IMR-90 (cell line): ENCODE measurements at places on chromosomes 1 and 21. TPM values are rescaled to one million over a fixed set of nuclear protein-coding genes. Genes with fewer than 3 reads are reported as not detected.
A peak's percentile ranks its signal among the peaks of the same experiment; 100 is the strongest.

DNA sequence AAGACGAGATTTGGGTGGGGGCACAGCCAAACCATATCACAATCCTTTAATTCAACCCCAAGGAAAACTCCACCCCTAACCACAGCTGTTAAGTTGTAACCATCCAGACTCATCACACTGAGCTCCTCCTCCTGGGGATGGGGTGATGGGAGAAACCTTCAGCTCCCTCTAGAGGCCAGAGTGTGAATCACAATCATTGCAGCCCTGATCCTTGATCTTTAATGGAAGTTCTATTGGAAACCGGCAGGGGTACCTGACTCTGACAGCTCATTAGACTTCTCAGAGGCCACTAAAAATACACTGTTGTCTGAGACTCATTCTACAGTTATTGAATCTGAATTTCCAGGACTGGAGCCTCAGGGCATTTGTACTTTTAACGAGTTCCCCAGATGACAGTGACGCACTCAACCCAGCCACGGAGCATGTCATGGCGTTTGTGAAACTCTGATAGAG lies 127.2 kb downstream of the IGSF21 start:
- no peaks in the 10 kb centered on the region for H3K27me3 ChIP-seq
- H3K4me1 ChIP-seq: no peaks in the 10 kb centered on the region
- no peaks in the 10 kb centered on the region for H3K36me3 ChIP-seq
- H3K4me3 ChIP-seq: no peak overlapping the region
- no peak overlapping the region for H3K27ac ChIP-seq

- H3K4me3 ChIP-seq: peak overlapping the region; percentile 70
- no peak for DNase-seq
- no peaks in the 10 kb centered on the region for H3K4me1 ChIP-seq
- H3K27me3 ChIP-seq: no peaks in the 10 kb centered on the region
These were observed 550 bp upstream of the NFYC start for GRCh38 chr1:40690771-40691537.

DNA sequence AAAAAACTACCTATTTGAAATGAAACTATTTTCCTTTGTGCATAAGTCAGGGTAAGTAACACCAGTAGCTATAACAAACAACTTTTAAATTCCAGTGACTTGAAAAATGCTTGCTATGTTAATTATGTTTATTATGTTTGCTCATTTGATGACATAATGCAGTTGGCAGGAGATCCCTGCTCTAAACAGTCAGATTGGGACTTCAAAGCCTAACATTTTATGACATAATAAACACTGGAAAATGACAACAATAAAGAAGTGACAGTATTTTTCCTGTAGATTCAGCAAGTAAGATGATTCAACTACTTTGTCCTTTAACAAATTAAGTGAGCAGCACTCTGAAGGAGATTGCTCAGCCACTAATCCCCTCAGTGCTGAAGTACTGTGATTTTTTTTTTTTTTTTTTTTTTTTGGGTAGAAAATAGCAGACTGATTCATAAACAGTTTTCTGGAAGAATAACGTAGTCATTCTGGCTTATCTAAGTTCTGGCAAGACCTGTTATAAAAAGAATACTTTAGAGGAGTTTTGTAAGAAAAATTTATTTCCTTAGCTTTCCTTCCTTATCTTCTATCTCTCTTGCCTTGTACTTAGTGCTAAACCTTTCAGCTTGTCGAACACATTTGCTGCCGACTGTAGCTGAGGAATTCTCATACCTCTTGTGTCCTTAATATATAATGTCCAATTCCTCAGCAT lies 207.2 kb downstream of the PTGER3 start:
- no peaks in the 10 kb centered on the region for H3K27me3 ChIP-seq
- DNase-seq: no peak
- H3K4me3 ChIP-seq: no peak overlapping the region
- H3K36me3 ChIP-seq: no peaks in the 10 kb centered on the region
- no peaks in the 10 kb centered on the region for H3K4me1 ChIP-seq

DNA sequence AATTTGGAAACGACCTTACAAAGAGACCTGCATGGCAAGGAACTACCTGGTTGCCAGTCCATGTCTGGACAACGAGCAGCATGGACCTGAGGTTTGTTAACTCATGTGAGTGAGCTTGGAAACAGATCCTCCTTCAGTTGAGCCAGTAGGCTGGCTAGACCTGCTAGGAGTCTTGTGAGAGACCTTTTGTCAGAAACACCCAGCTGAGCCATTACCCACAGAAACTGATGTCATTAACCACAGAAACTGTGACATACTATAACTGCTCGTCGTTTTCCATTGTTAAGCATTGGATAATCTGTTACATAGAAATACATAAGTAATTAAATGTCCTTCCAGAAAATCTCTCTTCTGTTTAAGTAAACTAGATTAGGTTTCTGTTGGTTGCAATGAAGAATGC lies 211.1 kb upstream of the C21orf91 start:
- no peak overlapping the region for H3K27ac ChIP-seq
- no peak overlapping the region for H3K4me3 ChIP-seq
- H3K27me3 ChIP-seq: no peaks in the 10 kb centered on the region
- no peaks in the 10 kb centered on the region for H3K4me1 ChIP-seq
- no peaks in the 10 kb centered on the region for H3K36me3 ChIP-seq

DNA sequence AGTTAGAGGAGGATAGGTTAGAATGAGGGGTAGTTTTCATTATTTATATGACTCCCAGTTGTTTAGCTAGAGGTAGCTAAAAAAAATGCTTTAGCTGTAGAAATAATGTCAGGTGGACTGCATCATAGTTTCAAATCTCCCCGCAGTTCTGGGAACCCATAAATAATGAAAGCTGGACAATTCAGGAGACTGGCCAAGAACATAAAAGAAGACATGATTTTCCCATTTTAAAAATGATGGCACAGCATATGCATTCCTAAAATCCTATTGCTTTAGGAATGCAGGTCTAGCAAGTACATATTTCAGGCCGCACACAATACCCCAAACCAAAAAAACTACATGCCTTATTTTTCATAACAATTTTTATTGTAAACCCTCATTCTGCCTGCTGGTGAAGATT lies 143.3 kb downstream of the CTH start:
- no peaks in the 10 kb centered on the region for H3K4me1 ChIP-seq
- no peaks in the 10 kb centered on the region for H3K27me3 ChIP-seq
- no peak for DNase-seq

GRCh38 chr1:152143150-152143887 lies 15.7 kb downstream of the RPTN start:
- H3K4me3 ChIP-seq: no peak overlapping the region
- H3K4me1 ChIP-seq: no peaks in the 10 kb centered on the region
- no peak overlapping the region for H3K27ac ChIP-seq
- H3K36me3 ChIP-seq: no peaks in the 10 kb centered on the region
- DNase-seq: no peak
- H3K27me3 ChIP-seq: no peaks in the 10 kb centered on the region

The GNAT2 gene
- 0.28 and 0.36 TPM in 2 replicates for total RNA-seq

The ZBED6 gene
- total RNA-seq: 16.1 and 26.2 TPM in 2 replicates

The PMVK gene
- total RNA-seq: 7.2 and 9.0 TPM in 2 replicates

- no peak overlapping the region for H3K4me3 ChIP-seq
- H3K4me1 ChIP-seq: peaks cover 52% of the 10 kb centered on the region
- no peaks in the 10 kb centered on the region for H3K27me3 ChIP-seq
- H3K36me3 ChIP-seq: no peaks in the 10 kb centered on the region
These were observed 104.2 kb upstream of the SLC45A1 start for GRCh38 chr1:8213676-8214075.

DNA sequence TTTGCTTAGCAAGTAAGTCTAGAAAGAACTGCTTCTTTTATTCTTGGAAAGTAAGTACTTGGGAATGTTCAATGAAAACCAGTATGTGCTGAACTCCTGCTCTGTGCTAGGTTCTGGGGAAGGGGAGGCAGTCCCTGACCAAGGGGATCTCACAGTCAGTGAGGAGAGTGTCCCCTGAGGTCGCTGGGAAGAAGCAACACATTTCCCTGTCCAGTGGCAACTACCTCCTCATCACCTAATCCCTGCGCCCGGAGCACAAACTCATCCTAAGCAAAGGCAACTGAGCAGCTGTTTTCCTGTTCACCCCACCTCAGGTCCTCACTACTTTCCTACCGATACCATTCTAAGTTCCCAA lies 61.7 kb upstream of the ANGPTL1 start:
- 0 out of 2 replicates have a peak, but pooled peaks cover 2% of the 10 kb centered on the region for H3K36me3 ChIP-seq
- H3K4me1 ChIP-seq: peaks cover 5% of the 10 kb centered on the region; the same call in 1 of the 2 replicates
- no peaks in the 10 kb centered on the region for H3K27me3 ChIP-seq
- no peak overlapping the region for H3K4me3 ChIP-seq

DNA sequence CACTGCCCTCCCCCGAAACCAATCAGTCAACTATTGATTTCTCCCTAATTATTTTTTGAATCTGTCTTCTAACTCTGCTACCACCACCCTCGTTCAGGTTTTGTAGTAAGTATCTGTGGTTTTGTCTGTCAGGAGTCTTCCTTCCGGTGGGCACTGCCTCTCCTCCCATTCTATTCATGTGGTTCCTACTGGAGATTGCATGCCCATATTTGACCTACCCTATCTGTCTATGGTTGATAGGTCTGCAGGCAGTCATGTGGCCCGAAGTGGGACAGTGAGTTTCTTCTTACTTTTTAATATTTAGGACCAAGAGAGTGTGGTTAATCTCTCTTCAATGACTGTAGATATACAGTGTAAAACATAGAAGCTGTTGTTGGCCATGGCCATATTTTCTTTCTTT lies 17.8 kb upstream of the MAST2 start:
- no peak overlapping the region for H3K27ac ChIP-seq
- H3K27me3 ChIP-seq: peaks cover 9% of the 10 kb centered on the region
- no peaks in the 10 kb centered on the region for H3K4me1 ChIP-seq
- H3K4me3 ChIP-seq: no peak overlapping the region

The PADI4 gene
- not detected in 2 replicates for total RNA-seq

The ETV3L gene
- not detected in 2 replicates for total RNA-seq

The OR2L8 gene
- total RNA-seq: not detected in 2 replicates

DNA sequence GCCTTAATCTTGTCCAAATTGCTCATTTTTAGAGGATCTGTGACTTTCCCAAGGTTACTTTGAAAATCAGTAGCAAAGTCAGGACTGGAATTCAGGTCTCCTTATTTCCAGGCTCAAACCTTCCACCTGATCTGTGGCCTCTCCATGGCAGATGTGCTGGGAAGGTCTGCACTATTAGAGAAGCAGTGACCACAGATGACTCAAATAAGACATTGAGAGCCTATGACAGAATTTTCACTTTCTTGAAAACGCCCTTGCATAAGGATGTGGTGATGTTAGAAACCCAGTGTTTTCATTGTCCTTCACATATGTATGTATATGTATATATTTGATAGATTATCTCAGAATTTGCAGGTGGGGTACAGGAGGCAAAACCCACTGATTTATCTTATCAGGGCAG lies 45.3 kb downstream of the TTC39A start:
- H3K4me3 ChIP-seq: no peak overlapping the region
- no peak overlapping the region for H3K27ac ChIP-seq
- H3K36me3 ChIP-seq: peaks cover 5% of the 10 kb centered on the region
- H3K27me3 ChIP-seq: no peaks in the 10 kb centered on the region
- DNase-seq: no peak

- H3K4me3 ChIP-seq: no peak overlapping the region
- H3K4me1 ChIP-seq: peaks cover 28% of the 10 kb centered on the region
- H3K27me3 ChIP-seq: no peaks in the 10 kb centered on the region
- no peaks in the 10 kb centered on the region for H3K36me3 ChIP-seq
These were observed 150.1 kb downstream of the PBX1 start for GRCh38 chr1:164709126-164709525.

GRCh38 chr1:13749543-13750341 lies 49.8 kb downstream of the PRDM2 start:
- peak overlapping the region; percentile 92 for H3K4me3 ChIP-seq
- peak overlapping the region; percentile 87 for H3K27ac ChIP-seq
- DNase-seq: peak; percentile 36
- H3K36me3 ChIP-seq: peaks cover 3% of the 10 kb centered on the region; the same call in 1 of the 2 replicates
- peaks cover 6% of the 10 kb centered on the region for H3K4me1 ChIP-seq
- no peaks in the 10 kb centered on the region for H3K27me3 ChIP-seq

DNA sequence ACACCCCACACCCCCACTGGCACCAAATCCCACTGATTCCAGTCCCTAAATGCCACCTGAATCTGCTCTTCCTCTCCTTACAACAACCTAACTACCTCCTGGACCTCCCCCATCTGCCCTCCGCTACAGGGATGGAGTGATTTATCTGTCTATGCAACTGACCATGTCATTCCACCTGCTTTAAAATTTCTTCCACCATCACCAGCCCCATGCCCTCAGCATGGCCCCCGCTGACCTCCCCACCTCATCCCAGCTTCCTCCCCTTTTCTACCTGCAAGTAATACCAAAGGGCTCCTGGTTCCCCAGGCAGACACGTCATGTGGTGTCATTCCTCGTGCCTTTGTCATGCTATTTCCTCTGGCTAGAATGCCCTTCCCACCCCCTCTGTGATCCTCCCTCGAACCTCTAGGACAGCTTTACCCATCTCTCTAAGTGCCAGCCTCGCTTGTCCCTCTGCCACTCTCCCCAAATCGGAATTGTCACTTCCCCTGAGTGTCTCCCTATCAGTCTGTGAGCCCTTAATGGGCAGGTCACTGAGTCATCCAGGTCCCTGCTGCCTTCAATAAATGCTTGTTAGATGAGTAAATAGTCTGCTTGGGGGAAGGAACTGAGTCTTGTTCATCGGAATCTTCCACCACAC lies 3.7 kb downstream of the GJB4 start:
- H3K27me3 ChIP-seq: peaks cover 2% of the 10 kb centered on the region
- no peaks in the 10 kb centered on the region for H3K36me3 ChIP-seq
- no peak overlapping the region for H3K4me3 ChIP-seq
- H3K4me1 ChIP-seq: no peaks in the 10 kb centered on the region

The NEXN gene
- total RNA-seq: 5.2 and 10.3 TPM in 2 replicates

DNA sequence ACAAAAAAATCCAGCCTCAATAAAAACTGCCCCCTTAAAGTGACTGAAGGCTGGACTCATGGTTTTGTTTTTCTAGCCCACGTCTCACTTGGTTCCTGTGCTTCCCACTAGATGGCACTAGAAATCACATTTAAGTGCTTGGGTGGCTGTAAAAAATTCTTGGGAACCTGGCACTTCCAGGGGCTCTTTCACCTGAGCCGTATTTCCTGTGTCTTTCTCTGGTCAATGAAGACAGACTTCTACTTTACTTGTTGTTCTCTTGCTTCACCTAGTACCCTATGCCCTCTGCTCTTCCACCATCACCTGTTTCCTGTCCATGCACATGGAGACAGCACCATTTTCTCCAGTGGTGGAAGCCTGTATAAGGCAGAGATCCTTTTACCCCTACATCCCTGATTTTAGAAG lies 20.0 kb downstream of the METTL13 start:
- peaks cover 6% of the 10 kb centered on the region for H3K36me3 ChIP-seq
- DNase-seq: peak; percentile 51
- H3K4me1 ChIP-seq: peaks cover 4% of the 10 kb centered on the region; the same call in 1 of the 2 replicates
- H3K4me3 ChIP-seq: no peak overlapping the region

The ELAPOR1 gene
- total RNA-seq: 0.28 and 0.54 TPM in 2 replicates
